ENCODE measurements at places on chromosomes 5 and 9.

- no peak for DNase-seq
These were observed 176.0 kb downstream of the MSX2 start for GRCh38 chr5:174900240-174900865.

DNA sequence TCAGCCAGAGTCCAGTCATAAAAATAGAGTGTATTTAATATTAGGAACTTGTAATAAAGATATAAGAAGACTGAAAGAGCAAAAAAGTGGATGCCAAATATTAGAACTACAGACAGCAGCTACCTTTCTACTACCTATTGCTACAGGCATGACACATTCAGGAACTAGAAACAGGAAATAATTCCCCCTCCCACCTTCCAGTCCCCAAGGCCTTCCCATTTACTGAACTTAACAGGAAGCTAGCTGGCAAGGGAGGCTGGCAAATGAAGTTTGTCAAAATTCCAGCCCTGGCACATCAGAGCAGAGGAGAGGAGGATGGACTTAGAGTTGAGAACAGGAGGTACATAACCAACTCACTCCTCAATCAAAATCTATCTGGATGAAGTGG, 50.2 kb upstream of the RIC1 start:
- no peak for DNase-seq

DNA sequence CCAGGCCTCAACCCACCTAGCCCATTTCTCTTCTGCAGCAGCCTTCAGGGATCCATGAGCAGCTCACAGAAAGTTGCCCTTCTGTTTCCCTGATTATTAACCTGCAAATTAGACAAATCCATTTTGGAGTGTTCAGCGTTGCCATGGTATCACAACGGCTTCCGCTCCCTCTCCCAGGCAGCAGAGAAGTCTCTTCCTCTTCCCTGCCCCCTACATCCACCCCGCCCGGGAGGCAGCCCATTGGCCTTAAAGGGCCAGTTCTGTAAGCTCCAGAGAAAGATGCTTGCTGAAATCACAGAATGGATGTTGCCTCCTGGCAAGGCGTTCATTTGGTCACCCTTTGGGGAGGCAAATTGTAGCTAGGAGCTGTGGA, 47.7 kb upstream of the BOD1 start:
- no peak for DNase-seq

DNA sequence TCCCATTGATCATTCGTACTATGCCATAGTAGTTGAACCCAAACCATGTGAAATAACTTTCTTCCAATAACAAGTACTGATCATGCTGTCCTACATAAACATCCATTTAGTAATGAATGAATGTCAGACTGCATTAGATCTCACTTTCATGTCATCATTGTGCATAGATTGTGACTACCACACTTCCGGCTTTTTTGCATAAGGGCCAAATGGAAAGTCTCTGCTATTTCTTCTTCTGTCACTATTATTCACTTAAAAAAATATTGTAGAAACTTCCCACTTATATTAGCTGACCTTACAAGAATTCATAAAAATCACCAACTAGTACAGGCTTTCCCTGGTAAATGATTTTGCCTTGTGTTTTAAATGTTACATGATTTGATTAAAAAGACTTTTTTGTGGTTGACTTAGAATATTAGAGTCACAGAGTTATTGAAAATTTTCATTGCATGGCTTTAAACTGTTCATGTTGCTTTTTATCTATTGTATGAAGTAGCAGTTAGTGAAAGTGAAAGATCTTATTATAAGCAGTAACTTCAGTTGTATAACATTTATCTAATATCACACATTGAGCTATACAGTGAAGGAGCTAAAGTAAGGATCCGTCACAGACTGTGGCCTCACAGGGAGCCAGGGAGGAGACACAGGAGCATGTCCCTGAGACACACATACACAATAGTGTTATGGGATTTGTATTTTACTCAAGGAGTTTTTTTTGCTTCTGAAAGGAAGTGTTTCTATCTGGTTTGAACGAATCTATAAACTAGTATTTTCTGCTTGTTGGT, 33.9 kb downstream of the LMNB1 start:
- no peak for DNase-seq

- DNase-seq, result no peak
These were observed 244.0 kb downstream of the ARHGAP26 start for GRCh38 chr5:143014017-143014651.

GRCh38 chr5:135399794-135400542, 937 bp upstream of the MACROH2A1 start:
- no peak for DNase-seq

GRCh38 chr5:109516390-109516789, 106.6 kb upstream of the PJA2 start:
- no peak for DNase-seq

DNA sequence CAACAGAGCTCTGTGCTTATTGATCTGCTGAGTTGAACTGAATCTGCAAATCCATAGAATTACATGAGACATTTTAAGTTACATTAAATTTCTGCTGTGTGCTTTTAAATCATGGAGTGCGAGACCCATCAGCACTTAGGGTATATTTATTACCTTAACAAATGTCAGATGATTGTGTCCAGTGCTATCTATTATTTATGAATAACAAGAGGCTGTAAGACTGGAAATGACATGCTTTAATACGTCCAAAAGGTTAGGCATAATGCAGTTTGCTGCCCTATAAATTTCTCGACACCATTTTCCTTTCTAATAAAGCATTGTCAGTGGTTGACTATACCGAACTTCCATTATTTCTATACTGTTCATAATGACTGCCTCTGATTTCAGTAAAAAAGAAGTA, 117.6 kb downstream of the SEMA6A start:
- no peak for DNase-seq

- DNase-seq, result no peak
These were observed 64.1 kb downstream of the SLCO4C1 start for GRCh38 chr5:102231693-102232619.

DNA sequence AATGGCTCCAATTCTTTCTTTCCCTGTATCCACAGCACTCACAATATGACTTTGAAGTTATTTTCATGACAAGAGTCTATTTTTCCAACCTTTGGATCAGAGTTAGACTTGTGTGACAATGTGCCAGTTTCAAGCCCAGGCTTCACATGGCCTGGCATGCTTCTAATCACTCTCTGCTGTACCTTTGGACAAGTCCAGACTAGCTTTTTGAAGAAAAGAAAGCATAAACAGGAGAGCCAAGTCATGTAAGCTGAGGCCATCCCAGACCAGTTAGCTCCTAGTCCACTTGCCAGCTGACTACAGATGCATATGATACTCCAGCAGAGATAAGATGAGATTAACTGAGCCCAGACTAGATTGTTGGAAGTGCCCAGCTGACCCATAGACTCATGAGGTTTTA, 513.6 kb upstream of the C9orf72 start:
- no peak for DNase-seq

- no peak for DNase-seq
These were observed 163.5 kb downstream of the SEMA6A start for GRCh38 chr5:116411101-116411571.

- DNase-seq, result no peak
These were observed 2.5 kb downstream of the FAM163B start for GRCh38 chr9:133606708-133607025.

- no peak for DNase-seq
These were observed 193.0 kb downstream of the SPOCK1 start for GRCh38 chr5:137305971-137306602.

- no peak for DNase-seq
These were observed 26.4 kb downstream of the EHMT1 start for GRCh38 chr9:137645211-137645610.

DNA sequence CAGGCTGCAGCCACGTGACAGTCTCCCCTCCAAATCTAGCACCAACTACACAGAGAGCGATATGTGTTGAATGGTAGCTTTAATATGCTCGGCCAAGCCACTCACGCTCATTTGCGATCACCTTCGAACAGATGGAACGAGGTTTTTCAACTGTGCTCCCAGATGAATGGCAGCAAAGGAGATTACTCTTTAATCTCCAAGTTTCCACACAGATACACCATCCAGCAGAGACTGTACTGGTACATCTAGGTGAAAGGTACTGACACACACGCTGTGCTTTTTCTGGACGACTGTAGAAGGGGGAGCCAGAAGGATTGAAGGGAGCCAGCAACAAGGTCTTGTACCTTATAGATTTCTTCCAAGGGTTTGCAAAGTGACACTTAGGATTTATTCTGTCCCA, 263.9 kb downstream of the NR3C1 start:
- no peak for DNase-seq

DNA sequence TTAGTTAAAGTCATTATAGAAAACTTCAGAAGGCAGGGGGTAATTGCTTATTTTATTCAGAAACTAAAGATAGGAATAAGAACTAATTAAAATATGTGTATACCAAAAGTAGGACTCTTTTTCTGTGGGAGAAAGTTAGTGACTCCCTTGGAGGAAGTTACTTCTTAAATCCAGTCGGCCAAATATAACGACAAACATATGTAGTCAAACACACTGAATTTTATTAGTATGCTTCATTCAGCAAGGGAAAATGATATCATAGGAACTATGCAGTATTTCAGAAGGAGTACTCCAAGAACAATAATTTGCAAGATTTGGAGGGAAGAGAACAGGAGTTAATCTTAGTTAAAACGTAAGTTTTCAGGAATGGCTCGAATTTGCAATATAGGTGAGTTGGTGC, 432.6 kb downstream of the CYLC2 start:
- no peak for DNase-seq

- peak; percentile 77 for DNase-seq
These were observed 77.9 kb downstream of the SEMA5A start for GRCh38 chr5:9468060-9468388.
